Mesothelial cell of epicardium (in vitro differentiated cells): ENCODE measurements at places on chromosomes 6 and 20.
A peak's percentile ranks its signal among the peaks of the same experiment; 100 is the strongest.

- H3K4me3 ChIP-seq: no peak overlapping the region
- no peaks in the 10 kb centered on the region for H3K27me3 ChIP-seq
- H3K4me1 ChIP-seq: no peaks in the 10 kb centered on the region
- no peak overlapping the region for H3K27ac ChIP-seq
- peaks cover 1% of the 10 kb centered on the region for H3K36me3 ChIP-seq
- no peak for DNase-seq
Observed at GRCh38 chr20:63758152-63758551, 18.6 kb downstream of the SLC2A4RG start.

GRCh38 chr6:25346064-25346463, 66.9 kb downstream of the CARMIL1 start:
- H3K4me1 ChIP-seq: peaks cover 13% of the 10 kb centered on the region
- no peak for DNase-seq
- no peak overlapping the region for H3K27ac ChIP-seq
- H3K4me3 ChIP-seq: no peak overlapping the region
- no peaks in the 10 kb centered on the region for H3K36me3 ChIP-seq
- no peaks in the 10 kb centered on the region for H3K27me3 ChIP-seq

GRCh38 chr6:84137989-84138575, 89.4 kb downstream of the CEP162 start:
- H3K36me3 ChIP-seq: peaks cover 26% of the 10 kb centered on the region
- H3K4me1 ChIP-seq: peaks cover 3% of the 10 kb centered on the region
- no peaks in the 10 kb centered on the region for H3K27me3 ChIP-seq
- H3K4me3 ChIP-seq: no peak overlapping the region
- DNase-seq: no peak
- no peak overlapping the region for H3K27ac ChIP-seq

DNA sequence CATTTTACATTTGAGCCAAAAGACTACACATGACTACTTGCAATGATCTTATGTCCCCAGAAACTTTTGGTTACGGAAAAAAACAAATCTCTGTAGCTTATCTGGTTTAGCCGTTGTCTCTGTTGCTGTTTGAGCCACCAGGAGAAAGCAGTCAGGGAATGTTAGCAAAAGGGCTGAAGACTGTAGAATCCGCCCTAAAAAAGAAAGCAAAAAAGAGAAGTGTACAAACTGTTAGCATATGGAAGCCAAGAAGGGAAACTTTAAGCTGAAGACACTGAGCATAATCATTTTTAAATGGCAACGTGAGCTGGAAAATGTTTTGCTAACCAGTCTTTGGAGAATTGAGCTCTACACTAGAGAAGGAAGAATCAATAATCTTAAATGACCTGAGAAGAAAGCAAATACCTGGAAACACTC, 69.9 kb upstream of the MYLIP start:
- H3K4me1 ChIP-seq: peaks cover 13% of the 10 kb centered on the region
- no peak overlapping the region for H3K27ac ChIP-seq
- no peaks in the 10 kb centered on the region for H3K36me3 ChIP-seq
- no peak overlapping the region for H3K4me3 ChIP-seq
- DNase-seq: no peak
- H3K27me3 ChIP-seq: no peaks in the 10 kb centered on the region

DNA sequence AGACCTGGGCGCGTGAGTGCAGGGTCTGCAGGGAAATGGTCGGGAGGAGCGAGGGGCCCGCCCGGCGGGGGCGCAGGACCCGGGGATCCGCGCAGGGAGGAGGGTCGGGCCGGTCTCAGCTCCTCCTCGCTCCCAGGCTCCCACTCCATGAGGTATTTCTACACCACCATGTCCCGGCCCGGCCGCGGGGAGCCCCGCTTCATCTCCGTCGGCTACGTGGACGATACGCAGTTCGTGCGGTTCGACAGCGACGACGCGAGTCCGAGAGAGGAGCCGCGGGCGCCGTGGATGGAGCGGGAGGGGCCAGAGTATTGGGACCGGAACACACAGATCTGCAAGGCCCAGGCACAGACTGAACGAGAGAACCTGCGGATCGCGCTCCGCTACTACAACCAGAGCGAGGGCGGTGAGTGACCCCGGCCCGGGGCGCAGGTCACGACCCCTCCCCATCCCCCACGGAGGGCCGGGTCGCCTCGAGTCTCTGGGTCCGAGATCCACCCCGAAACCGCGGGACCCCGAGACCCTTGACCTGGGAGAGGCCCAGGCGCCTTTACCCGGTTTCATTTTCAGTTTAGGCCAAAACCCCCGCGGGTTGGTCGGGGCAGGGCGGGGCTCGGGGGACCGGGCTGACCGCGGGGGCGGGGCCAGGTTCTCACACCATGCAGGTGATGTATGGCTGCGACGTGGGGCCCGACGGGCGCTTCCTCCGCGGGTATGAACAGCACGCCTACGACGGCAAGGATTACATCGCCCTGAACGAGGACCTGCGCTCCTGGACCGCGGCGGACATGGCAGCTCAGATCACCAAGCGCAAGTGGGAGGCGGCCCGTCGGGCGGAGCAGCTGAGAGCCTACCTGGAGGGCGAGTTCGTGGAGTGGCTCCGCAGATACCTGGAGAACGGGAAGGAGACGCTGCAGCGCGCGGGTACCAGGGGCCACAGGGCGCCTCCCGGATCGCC, 54.2 kb upstream of the HLA-A start:
- peak overlapping the region; percentile 66 for H3K4me3 ChIP-seq
- H3K4me1 ChIP-seq: peaks cover 4% of the 10 kb centered on the region

DNA sequence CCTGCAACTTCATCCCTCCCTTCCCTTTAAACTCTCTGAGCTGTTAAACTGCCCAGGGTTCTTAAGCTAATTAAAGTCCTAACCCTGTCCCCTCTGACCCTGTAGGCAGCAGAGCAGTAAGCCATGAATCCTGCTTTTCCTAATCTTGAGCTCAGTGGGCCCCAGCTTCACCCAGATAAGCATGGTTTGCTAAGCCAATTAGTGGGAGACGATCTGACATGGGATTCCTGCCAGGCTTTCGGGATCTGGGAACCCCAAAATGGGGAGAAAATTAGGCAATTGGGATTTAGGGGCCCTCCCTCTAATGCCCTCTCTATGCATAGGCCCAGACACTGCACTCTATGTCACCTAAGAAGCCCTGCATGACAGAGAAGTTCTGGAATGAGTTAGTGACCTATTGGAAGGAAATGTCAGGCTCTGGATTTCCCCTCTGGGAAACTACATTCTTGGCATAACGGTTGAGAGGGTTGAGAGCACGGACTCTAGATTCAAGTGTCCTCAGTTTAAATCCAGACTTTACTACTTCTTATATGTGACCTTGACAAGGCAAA, 4.6 kb downstream of the XKR7 start:
- H3K27me3 ChIP-seq: peaks cover 48% of the 10 kb centered on the region
- no peak overlapping the region for H3K27ac ChIP-seq
- peaks cover 3% of the 10 kb centered on the region for H3K4me1 ChIP-seq
- no peak overlapping the region for H3K4me3 ChIP-seq
- DNase-seq: no peak
- H3K36me3 ChIP-seq: no peaks in the 10 kb centered on the region

- peaks cover 1% of the 10 kb centered on the region for H3K4me1 ChIP-seq
- peaks cover 2% of the 10 kb centered on the region for H3K36me3 ChIP-seq
- DNase-seq: no peak
- peaks cover 19% of the 10 kb centered on the region for H3K27me3 ChIP-seq
Observed at GRCh38 chr20:63291811-63292210, 1.2 kb upstream of the COL20A1 start.

- H3K36me3 ChIP-seq: no peaks in the 10 kb centered on the region
- no peak overlapping the region for H3K4me3 ChIP-seq
Observed at GRCh38 chr6:144279484-144280150, 5.5 kb upstream of the UTRN start.

- H3K36me3 ChIP-seq: no peaks in the 10 kb centered on the region
- H3K4me1 ChIP-seq: peaks cover 45% of the 10 kb centered on the region
- H3K27ac ChIP-seq: peak within 1 kb of the TSS; percentile 43
- no peak for DNase-seq
Observed at GRCh38 chr6:41053041-41053440, at the start of gene APOBEC2. Gene APOBEC2, plus strand, starts transcription at chr6:41053202. Its CDS starts 146 bp downstream, at chr6:41053348.

- no peaks in the 10 kb centered on the region for H3K36me3 ChIP-seq
- H3K27ac ChIP-seq: no peak overlapping the region
Observed at GRCh38 chr6:36657271-36657670, 21.2 kb upstream of the CDKN1A start.

- peaks cover 27% of the 10 kb centered on the region for H3K4me1 ChIP-seq
- peak overlapping the region; percentile 10 for H3K4me3 ChIP-seq
- peak; percentile 66 for DNase-seq
Observed at GRCh38 chr6:44002067-44002592, 125.1 kb downstream of the MRPL14 start.

GRCh38 chr6:141451511-141452353, 681.0 kb upstream of the GJE1 start:
- H3K4me3 ChIP-seq: no peak overlapping the region
- no peaks in the 10 kb centered on the region for H3K36me3 ChIP-seq
- no peaks in the 10 kb centered on the region for H3K27me3 ChIP-seq
- H3K27ac ChIP-seq: no peak overlapping the region
- DNase-seq: no peak
- H3K4me1 ChIP-seq: peaks cover 8% of the 10 kb centered on the region

DNA sequence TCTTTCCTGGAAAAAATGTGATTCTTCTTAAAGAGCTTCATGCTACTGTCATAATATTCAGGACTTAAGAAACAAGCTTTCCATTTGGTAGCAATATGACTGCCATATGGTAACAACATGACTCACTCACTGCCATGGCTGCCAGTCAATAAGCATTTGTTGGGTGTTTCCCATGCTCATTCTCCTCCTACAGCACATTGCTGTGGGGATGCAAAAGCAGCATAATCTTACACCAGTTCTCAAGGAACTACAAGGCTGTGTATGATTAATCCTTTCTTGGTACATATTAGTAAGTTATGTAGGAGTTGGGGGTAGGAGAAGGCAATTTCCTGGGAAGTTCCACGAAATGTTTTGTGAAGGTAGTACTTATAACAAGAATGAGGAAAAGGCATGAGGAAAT, 76.7 kb downstream of the CEP162 start:
- no peak overlapping the region for H3K4me3 ChIP-seq
- no peaks in the 10 kb centered on the region for H3K4me1 ChIP-seq
- H3K36me3 ChIP-seq: peaks cover 28% of the 10 kb centered on the region
- H3K27ac ChIP-seq: no peak overlapping the region

GRCh38 chr20:38872491-38873049, 53.6 kb upstream of the FAM83D start:
- peaks cover 3% of the 10 kb centered on the region for H3K4me1 ChIP-seq
- no peak overlapping the region for H3K27ac ChIP-seq

- no peak overlapping the region for H3K27ac ChIP-seq
- DNase-seq: no peak
- H3K4me1 ChIP-seq: no peaks in the 10 kb centered on the region
- H3K36me3 ChIP-seq: no peaks in the 10 kb centered on the region
- H3K4me3 ChIP-seq: no peak overlapping the region
Observed at GRCh38 chr6:73884540-73884939, 188.5 kb downstream of the CD109 start.

DNA sequence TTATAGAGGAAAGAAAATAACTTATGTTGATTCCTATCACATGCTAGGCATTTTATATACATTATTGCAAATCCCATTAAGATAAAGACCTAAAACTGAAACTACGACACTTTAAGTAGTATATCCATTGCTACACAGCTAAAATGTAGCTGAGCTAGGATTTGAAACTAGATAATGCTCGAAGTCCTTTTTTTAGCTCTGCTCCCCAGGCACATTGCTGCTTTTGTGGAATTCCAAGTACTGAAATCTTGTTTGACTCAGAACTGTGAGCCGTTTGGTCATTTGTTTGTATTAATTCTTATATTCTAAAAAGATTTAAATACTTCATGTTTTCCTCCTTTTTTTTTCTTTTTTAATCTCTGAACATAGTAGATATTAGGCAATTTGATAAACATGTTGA, 644.8 kb downstream of the HACE1 start:
- H3K4me3 ChIP-seq: no peak overlapping the region
- H3K4me1 ChIP-seq: peaks cover 34% of the 10 kb centered on the region
- H3K27me3 ChIP-seq: no peaks in the 10 kb centered on the region
- no peak for DNase-seq
- no peaks in the 10 kb centered on the region for H3K36me3 ChIP-seq

DNA sequence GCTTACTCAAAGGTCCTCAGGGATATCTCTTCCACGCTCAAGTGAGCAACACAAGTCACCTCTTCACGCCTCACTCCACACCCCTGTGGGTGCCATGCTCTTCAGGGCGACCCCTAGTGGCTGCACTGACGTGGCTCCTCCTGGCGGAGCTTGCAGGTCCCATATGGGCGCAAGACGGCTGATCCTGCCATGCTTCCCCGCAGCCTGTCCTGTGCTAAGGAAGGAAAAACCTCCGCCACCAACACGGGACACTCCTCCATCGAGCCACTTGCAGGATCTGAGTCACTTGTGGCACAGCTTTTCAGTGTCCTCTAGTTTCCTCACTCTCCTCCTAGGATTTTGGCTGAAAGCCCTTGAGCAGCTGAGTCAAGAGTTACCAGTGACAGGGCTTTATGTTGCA, 90.7 kb downstream of the KHDC1L start:
- H3K27me3 ChIP-seq: peaks cover 1% of the 10 kb centered on the region
- H3K4me1 ChIP-seq: no peaks in the 10 kb centered on the region
- DNase-seq: no peak

GRCh38 chr6:2952557-2953095, 18.7 kb downstream of the SERPINB6 start:
- H3K36me3 ChIP-seq: peaks cover 31% of the 10 kb centered on the region
- DNase-seq: peak; percentile 83
- peak overlapping the region; percentile 75 for H3K27ac ChIP-seq
- H3K27me3 ChIP-seq: no peaks in the 10 kb centered on the region

GRCh38 chr6:125943528-125944433, 12.8 kb upstream of the HINT3 start:
- no peak for DNase-seq
- H3K4me3 ChIP-seq: no peak overlapping the region
- peak overlapping the region; percentile 84 for H3K27ac ChIP-seq
- no peaks in the 10 kb centered on the region for H3K36me3 ChIP-seq
- no peaks in the 10 kb centered on the region for H3K27me3 ChIP-seq
- H3K4me1 ChIP-seq: peaks cover 63% of the 10 kb centered on the region

GRCh38 chr20:53344891-53345290, 248.7 kb downstream of the ZNF217 start:
- H3K27ac ChIP-seq: peak overlapping the region; percentile 27
- no peak for DNase-seq
- peaks cover 28% of the 10 kb centered on the region for H3K4me1 ChIP-seq
- peaks cover 10% of the 10 kb centered on the region for H3K36me3 ChIP-seq
- H3K27me3 ChIP-seq: no peaks in the 10 kb centered on the region

GRCh38 chr6:19723545-19723944, 113.6 kb upstream of the ID4 start:
- H3K4me1 ChIP-seq: peaks cover 9% of the 10 kb centered on the region
- no peak overlapping the region for H3K27ac ChIP-seq
- no peaks in the 10 kb centered on the region for H3K27me3 ChIP-seq
- H3K36me3 ChIP-seq: peaks cover 1% of the 10 kb centered on the region

DNA sequence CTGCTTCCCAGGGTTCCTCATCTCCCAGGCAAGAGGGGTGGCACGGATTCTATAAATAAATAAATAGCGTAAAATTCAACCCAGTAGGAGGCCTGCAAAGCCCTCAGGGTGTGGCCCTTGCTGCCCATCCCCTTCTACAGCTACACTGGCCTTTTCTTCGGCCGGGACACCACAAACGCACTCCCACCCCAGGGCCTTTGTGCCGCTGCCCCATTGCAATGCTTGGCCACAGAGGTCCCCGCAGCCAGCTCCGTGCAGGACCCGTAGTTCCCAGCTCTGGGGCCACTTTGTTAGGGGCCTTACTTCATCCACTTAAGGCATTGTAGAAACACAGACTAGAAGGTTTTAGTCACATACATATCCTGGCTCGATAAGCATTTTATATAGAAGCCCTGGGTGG, 151.2 kb downstream of the ERMARD start:
- no peak for DNase-seq
- H3K36me3 ChIP-seq: no peaks in the 10 kb centered on the region
- H3K27me3 ChIP-seq: peaks cover 2% of the 10 kb centered on the region
- H3K27ac ChIP-seq: no peak overlapping the region
- no peak overlapping the region for H3K4me3 ChIP-seq
- H3K4me1 ChIP-seq: no peaks in the 10 kb centered on the region
